Ovary (tissue), 10 donors: ENCODE measurements at places on chromosomes 13 and 19.

- DNase-seq, result no peak
Measured at GRCh38 chr13:52848455-52849195, at the start of gene PCDH8. TSS of gene PCDH8 (minus strand) at chr13:52848640. CDS start at chr13:52848436, 204 bp downstream.

GRCh38 chr19:32917616-32917996 is 48.0 kb upstream of the SLC7A9 start:
- no peak for DNase-seq

GRCh38 chr13:71018544-71018943 is 848.5 kb downstream of the DACH1 start:
- DNase-seq, result no peak

GRCh38 chr19:49231804-49232203 is 74.2 kb downstream of the TRPM4 start:
- no peak for DNase-seq

DNA sequence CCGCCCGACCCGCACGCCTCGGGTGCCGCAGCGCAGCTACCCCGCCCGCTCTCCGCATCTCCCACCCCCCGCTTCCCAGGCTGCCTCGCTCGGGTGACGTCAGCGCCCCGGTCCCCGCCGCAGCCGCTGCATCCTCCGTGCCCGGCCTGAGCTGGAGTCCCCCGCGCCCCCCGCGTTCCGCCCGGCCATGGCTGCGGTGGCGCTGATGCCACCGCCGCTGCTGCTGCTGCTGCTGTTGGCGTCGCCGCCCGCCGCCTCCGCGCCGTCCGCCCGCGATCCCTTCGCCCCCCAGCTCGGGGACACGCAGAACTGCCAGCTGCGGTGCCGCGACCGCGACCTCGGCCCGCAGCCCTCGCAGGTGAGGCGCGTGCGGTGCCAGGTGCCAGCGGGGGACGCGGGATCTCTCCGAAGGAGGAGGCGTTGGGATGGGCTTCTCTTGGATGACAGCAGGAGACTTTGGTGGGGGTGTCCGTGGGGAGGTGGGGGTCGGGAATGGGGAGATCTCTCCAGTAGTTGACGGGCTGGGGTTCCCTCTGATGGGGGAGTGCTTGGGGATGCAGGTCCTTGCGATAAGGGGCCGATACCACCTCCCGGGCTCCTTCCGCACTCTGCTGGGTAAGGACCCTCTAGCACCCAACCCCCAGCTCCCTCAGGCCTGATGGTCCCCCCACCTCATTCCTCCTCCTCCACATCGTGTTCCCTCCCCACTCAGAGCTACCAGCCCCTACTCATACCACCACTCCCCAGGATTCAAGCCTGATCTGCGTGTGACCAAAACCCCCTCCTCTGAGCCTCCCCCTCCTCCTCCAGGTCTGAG is at the start of gene TMEM59L:
Gene TMEM59L (plus strand): TSS at position 99 of the 817 bp plus-strand sequence. CDS start 89 bp downstream, at position 188.
- peak; percentile 56 for DNase-seq

- no peak for DNase-seq
Measured at GRCh38 chr13:111393221-111393790, 72.9 kb downstream of the TEX29 start.

DNA sequence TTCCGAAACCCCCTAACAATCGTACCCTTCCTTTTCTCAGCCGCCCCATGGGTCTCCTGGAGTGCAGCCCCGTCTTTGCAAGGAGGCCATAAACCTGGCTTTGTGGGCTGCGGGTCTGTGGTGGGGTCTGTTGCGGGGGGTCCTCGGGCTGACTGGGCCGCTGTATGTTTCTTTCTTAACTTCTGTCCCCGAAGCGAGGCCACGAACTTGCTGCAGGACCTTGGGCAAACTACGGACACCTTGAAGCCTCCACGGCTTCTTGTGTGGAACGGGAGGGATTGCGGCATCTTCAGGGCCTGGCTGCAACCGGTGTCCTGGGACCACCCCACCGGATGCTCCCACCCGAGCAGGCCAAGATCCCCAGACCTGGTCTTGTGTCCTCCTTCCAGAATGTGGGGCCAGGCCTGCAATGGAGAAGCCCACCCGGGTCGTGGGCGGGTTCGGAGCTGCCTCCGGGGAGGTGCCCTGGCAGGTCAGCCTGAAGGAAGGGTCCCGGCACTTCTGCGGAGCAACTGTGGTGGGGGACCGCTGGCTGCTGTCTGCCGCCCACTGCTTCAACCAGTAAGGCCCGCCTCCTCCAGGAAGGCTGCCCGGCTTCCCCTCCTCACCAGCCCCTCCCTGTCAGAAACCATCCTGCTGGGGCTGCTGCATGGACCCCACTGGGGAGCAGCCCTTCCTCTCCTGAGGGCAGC is 12.0 kb downstream of the TIMM13 start:
- no peak for DNase-seq

GRCh38 chr19:9865732-9866501 is 30.8 kb downstream of the PIN1 start:
- no peak for DNase-seq

GRCh38 chr19:12567951-12568350 is 16.7 kb upstream of the ZNF564 start:
- no peak for DNase-seq

- DNase-seq, result no peak
Measured at GRCh38 chr19:28334419-28334818, 878.5 kb downstream of the UQCRFS1 start.

GRCh38 chr19:28710278-28710677 is 502.7 kb downstream of the UQCRFS1 start:
- DNase-seq, result no peak

DNA sequence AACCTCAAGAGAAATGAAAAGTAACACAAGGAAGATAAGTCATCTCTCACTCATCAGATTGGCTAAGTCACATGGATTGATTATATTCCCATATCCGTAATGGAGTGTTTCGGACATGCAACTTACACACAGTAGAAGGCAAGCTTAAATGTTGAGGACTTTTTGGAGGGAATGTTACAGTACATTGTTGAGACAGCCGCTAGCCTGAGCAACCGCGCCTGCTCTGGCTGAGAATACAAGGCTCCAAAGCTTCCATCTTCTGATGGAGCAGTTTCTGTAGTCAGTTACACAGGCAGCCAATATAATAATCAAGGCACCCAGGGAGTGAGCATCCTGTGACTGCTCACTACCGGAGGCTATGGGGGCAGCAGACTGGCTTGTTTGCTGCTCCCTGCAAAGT is 1.0 kb upstream of the CRYL1 start:
- no peak for DNase-seq

GRCh38 chr19:45440873-45441654 is 17.3 kb upstream of the ERCC1 start:
- DNase-seq, result no peak

DNA sequence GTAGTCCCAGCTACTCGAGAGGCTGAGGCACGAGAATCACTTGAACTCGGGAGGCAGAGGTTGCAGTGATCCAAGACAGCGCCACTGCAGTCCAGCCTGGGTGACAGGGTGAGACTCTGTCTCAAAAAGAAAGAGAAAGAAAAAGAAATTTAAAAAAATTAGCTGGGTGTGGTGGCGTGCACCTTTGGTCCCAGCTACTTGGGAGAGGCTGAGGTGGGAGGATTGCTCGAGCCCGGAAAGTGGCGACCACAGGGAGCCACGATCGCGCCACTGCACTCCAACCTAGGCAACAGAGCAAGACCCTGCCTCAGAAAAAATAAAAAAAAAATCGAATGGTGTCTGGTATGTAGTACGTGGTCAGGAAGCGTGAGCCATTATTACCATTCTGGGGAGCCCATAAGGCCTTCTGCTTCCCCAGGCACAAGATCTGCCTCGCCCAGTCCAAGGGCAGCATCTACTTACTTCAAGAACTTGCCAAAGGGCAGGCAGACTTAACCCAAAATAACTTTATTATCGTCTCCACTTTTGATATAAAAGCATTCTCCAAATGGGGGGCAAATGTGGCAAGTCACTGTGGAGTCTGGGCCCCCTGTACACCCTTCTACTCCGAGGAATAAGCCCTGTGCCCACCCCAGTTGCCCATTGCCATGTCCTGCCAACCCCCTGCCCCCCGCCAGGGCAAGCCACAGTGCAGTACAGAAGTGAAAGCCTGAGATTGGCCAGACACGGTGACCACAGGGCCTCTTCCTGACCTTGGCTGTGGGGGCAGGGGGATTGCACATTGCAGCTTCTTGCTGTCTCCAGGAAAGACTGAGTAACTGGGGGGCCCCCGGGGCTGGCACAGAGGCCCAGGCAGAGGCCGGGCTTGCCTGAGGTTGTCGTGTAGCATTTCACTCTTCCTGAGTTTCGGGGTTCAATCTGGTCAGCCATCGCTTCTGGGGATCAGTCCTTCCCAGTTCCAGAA is 12.6 kb downstream of the CCL25 start:
- DNase-seq, result no peak

DNA sequence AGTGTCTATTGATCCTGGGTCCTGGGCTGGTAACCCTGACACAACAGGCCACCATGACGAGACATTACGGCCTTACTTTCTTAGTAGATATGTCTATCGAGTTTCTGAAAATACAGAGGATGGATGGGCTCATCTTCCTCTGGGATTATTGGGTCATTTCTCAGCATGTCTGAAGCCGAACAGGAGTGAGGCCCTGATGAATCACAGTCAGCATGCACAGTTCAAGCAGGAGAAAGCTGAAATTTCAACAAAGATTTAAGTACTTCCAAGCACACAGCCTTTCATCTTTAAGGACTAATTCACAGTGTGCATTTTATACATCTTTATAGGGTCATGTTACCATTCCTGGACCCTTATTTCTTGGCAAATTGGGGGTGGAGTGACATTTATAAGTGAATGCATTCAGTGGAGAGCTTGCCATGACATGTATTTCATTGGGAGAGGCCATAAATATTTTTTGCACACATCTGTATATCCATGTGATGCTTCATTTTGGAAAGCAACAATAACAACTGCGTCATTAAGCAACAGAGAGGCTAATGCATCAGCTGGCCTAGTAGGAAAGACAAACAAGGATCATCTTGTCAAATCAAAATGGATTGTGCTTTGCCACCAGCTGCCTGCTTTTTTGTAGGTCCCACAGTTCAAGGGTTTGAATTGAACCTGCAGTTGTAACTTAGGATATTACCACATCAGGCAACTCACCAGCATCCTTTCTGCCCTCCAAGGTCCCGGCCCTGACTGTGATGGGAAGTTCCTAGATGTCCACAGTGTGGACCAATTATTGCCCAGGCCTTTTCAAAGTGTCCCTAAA is 143.5 kb downstream of the DNAJC15 start:
- DNase-seq, result no peak

DNA sequence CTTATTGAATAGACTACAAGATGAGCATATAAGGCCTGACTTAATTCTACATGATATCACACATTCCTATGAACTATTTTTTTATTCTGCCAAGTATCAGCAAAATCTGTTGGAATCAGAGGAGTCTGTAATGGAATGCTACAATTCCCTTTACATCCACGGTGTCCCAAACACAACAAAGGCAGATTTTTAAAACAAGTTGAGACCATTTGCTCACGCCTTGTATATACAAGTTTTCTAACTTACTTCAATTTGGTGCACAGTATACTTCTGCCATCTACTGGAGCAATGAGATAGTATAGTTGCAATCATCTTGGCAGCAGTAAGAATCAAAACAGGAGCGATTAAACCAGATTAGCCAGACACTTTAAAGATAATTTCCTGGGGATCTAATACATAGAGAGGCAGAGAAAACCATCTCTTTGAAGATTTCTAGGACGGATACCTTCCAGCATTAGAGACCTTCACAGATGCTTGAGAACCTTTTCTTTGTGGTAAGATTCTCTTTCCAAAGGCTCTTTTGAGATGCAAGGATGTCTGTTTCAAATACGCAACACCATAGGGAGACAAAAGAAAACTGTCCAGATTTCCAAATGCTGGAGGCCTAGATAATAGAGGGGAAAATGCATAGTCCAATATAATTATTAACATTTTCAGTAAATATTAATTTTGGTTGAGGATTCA is 302.0 kb upstream of the MIR17HG start:
- DNase-seq, result no peak

GRCh38 chr19:46809534-46810272 is 21.3 kb upstream of the SLC1A5 start:
- DNase-seq, result no peak

- no peak for DNase-seq
Measured at GRCh38 chr13:113151745-113152690, 6.4 kb upstream of the PROZ start.

- no peak for DNase-seq
Measured at GRCh38 chr19:30881930-30882329, 467.3 kb downstream of the TSHZ3 start.

GRCh38 chr13:102642475-102642874 is 45.7 kb downstream of the TPP2 start:
- no peak for DNase-seq

- no peak for DNase-seq
Measured at GRCh38 chr19:20079476-20079875, 1.7 kb downstream of the ZNF90 start.

DNA sequence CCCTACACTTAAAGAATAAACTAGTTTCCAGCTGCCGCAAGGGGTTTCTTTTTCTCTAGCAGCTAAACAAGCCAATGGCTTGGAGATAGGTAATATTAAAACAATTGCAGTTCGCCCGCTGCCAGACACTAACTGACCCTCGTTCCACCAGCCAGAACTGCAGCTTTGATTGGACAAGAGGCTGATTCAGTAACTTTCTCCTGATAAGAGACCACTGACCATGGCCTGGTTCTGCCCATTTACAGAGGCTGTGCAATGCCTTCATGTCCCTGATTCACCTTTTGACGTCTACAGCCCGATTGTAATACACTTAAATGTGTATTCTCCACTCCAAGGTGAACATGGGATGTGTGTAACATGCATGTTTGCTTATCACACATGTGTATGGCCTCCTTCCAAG is 12.8 kb upstream of the C19orf12 start:
- no peak for DNase-seq

DNA sequence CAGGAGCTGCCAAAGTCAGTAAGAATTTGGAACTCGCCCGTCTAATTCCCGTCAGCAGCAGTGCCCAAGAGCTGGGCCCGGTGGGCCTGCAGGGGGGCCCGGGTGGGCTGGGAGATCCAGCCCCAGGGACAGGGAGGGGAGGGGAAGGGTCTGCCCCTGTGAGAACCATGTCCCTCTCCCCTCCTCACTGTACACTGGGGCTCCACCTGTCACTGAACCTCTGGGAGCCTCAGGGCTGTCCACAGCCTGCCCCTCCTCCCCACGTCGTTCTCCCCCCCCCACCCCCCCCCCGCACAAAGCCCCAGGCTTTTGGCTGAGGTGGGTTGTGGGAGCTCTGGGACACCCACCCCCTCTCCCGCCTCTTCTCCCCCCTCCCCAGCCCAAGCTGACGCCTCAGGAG is 8.2 kb downstream of the ZNF296 start:
- DNase-seq, result no peak
